ENCODE measurements at places on chromosomes 4 and X. TPM values are rescaled to one million over a fixed set of nuclear protein-coding genes. Genes with fewer than 3 reads are reported as not detected.

Gene DMD
- 14.0 TPM for polyA plus RNA-seq

Gene SLITRK4
- polyA plus RNA-seq, result 5.9 TPM

Gene PARM1
- polyA plus RNA-seq, result 90.1 TPM

Gene PAGE2B
- polyA plus RNA-seq, result not detected

Gene SLC6A14
- polyA plus RNA-seq, result not detected

All from ovary (tissue), 10 donors.